ENCODE measurements at places on chromosomes 1 and 21.
A peak's percentile ranks its signal among the peaks of the same experiment; 100 is the strongest.

- DNase-seq: peak; percentile 53
These were observed 4.0 kb upstream of the CSF3R start for GRCh38 chr1:36486439-36487335.

DNA sequence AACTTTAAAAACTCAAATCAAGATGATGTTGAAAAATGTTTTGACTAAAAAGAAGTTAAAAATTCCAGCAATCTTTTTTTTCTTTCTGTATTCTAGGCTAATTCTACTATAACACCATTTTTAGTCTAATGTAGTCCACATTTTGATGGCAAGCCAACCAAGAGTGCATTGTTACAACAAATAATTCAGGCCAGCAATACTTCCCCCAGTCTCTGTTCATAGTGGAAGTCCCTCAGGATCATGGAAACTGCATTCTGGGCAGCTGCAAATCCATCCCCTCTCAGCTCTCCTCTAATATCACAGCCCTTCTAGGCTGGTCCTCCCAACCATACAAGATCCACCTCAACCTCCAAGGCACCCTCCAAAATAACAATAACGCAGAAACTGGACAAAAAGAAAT is 7.8 kb upstream of the CD58 start:
- DNase-seq: no peak

GRCh38 chr21:38388203-38388602 is 110.1 kb downstream of the ERG start:
- DNase-seq: no peak

- DNase-seq: no peak
These were observed 88.9 kb downstream of the UBR4 start for GRCh38 chr1:19121192-19121591.

GRCh38 chr1:26053718-26054560 is 8.0 kb upstream of the SLC30A2 start:
- no peak for DNase-seq

GRCh38 chr1:119667173-119667572 is 19.1 kb upstream of the ZNF697 start:
- no peak for DNase-seq

- peak; percentile 42 for DNase-seq
These were observed 21.9 kb downstream of the RHEX start for GRCh38 chr1:206074839-206075238.

- DNase-seq: no peak
These were observed 68.3 kb upstream of the TARDBP start for GRCh38 chr1:10943991-10944730.

GRCh38 chr1:245345191-245345884 is 190.6 kb downstream of the KIF26B start:
- no peak for DNase-seq

GRCh38 chr1:54227091-54227602 is 27.2 kb downstream of the MRPL37 start:
- DNase-seq: peak; percentile 7

GRCh38 chr1:65724151-65724550 is 68.5 kb upstream of the PDE4B start:
- DNase-seq: no peak

GRCh38 chr1:168833801-168834224 is 104.8 kb upstream of the DPT start:
- no peak for DNase-seq

- peak; percentile 89 for DNase-seq
These were observed 9.2 kb downstream of the RNU5D-1 start for GRCh38 chr1:44721485-44722361.

GRCh38 chr1:225612287-225612686 is 40.6 kb downstream of the ENAH start:
- DNase-seq: no peak

DNA sequence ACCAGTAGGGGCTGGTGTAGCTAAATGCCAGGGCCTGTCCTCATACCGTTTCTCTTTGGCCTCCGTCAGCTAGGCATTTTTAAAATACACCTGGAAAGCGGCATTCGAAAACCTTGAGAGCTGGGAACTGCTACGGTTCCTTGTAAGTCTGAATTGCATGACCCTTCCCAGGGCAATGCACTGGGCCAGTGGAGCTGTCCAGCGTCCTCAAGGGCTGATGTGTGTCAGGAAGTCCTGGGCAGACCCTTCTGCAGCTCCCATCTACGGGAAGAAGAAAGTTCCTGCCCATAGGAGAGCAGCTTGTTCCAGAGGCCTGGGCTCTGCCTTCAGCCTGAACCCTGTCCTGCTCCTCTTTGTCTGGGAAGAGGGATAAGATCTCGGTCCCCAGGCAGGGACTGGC is 34.1 kb downstream of the UBASH3A start:
- DNase-seq: no peak

DNA sequence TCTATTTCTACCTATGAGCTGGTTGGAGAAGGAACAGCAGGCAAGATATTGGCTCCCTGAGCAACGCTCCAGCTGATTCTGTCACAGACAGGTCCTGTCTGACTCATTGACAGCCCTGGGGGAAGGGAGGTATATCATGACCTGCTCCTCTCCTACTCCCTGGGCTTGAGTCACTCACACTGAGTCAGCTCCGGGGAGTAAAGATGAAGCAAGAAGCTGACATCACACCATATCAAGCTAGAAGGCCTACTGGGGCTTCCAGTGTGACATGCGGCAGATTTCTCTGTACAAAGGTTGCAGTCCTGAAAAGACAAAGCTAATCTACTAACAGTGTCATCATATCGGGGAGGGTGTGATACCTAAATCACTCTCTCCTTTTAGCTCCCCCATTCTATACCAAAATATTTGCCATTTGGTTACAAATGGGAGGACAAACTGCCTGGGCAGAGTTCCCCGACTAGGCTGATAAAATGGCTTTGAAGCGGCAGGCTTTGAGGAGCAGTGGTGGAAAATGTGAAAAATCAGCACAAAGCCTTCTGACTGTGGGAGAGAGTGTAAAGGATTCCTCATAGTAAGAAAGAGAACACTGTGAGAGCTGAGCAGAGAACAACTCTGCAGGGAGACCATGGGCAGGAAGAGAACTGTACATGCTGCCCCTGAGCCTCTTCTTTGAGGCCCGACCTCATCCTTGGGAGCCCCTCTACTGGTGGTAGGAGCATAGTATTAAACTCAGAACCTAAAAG is 15.5 kb downstream of the PI4KB start:
- no peak for DNase-seq

Measured in GDM1 (cell line).